ENCODE measurements at places on chromosomes 1 and 21. TPM values are rescaled to one million over a fixed set of nuclear protein-coding genes. Genes with fewer than 3 reads are reported as not detected.

The PAQR6 gene
- 0.36 TPM for total RNA-seq

The DYNLT5 gene
- 0.27 TPM for total RNA-seq

The HSPA6 gene
- total RNA-seq: 0.22 TPM

The SMIM1 gene
- 0.66 TPM for total RNA-seq

The FUCA1 gene
- total RNA-seq: 6.8 TPM

The ACTA1 gene
- not detected for total RNA-seq

The PARS2 gene
- 2.0 TPM for total RNA-seq

The LZIC gene
- total RNA-seq: 47.2 TPM

The RXFP4 gene
- not detected for total RNA-seq

The GJA8 gene
- not detected for total RNA-seq

The ITLN2 gene
- total RNA-seq: 0.27 TPM

The CACHD1 gene
- 5.7 TPM for total RNA-seq

The FBLIM1 gene
- 466 TPM for total RNA-seq

The SPRR3 gene
- not detected for total RNA-seq

The USP16 gene
- total RNA-seq: 47.2 TPM

The ZBTB37 gene
- 5.0 TPM for total RNA-seq

The ZNF648 gene
- total RNA-seq: not detected

The COL8A2 gene
- 3.6 TPM for total RNA-seq

The ZBED6 gene
- total RNA-seq: 56.8 TPM

The TNNI3K gene
- total RNA-seq: not detected

The AUNIP gene
- total RNA-seq: 5.2 TPM

The RHBDL2 gene
- 0.22 TPM for total RNA-seq

The CTTNBP2NL gene
- 64.1 TPM for total RNA-seq

The TSSK3 gene
- 0.27 TPM for total RNA-seq

The MX2 gene
- total RNA-seq: 0.13 TPM

The CYP4Z1 gene
- not detected for total RNA-seq

The EPHB2 gene
- total RNA-seq: 59.0 TPM

The PDZK1IP1 gene
- not detected for total RNA-seq

The FCRL2 gene
- not detected for total RNA-seq

The HFM1 gene
- total RNA-seq: 0.40 TPM

The TTF2 gene
- total RNA-seq: 28.6 TPM

The AMY2A gene
- not detected for total RNA-seq

The SLAMF9 gene
- total RNA-seq: not detected

The CHIT1 gene
- total RNA-seq: not detected

The CA6 gene
- total RNA-seq: not detected

The CYP4X1 gene
- 4.3 TPM for total RNA-seq

The PDC gene
- not detected for total RNA-seq

The RSPO1 gene
- total RNA-seq: not detected

Measured in thoracic aorta endothelial cell (primary cell).